Prostate gland (tissue), 2 donors: ENCODE measurements at places on chromosomes 6 and 20. TPM values are rescaled to one million over a fixed set of nuclear protein-coding genes. Genes with fewer than 3 reads are reported as not detected.

DNA sequence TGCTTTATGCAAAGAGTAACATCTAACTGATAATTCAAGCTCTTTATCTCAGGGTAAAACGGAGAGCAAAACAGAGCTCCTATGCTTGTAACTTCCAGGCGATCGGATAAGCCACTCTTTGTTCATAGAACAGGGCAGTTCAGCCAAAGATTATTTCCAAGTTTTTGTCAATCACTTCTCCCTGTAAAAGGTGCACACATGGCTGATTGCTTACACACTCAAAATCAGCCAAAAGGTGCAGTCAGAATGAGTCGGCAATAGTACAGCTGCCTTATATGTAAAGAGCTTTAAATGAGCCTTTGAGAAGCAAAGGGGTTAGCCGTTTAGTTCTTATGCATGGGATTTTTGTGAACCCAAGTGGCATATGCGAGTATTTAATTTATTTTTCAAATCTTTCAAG is 449.6 kb upstream of the POU3F2 start:
- no peaks in the 10 kb centered on the region for H3K27me3 ChIP-seq
- H3K27ac ChIP-seq, result no peak overlapping the region
- H3K4me1 ChIP-seq, result no peaks in the 10 kb centered on the region
- H3K4me3 ChIP-seq, result no peak overlapping the region
- no peak for DNase-seq

DNA sequence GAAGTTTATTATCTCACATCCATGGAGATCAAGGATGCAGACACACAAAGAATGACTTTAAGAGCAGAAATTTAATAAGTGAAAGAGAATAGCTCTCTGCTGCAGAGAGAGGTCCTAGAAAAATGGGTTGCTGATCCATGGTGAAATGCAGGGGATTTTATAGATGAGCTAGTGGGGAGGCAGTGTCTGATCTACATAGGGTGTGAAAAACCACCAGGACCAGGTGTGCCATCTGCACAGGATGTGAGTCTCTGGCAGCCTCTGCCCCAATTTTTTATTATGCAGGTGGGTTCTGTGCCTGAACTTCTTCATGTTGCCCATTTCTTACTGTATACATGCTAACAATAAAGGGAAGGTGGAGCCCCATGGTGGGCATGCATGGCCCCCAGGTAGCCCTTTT is 19.9 kb upstream of the NANP start:
- no peaks in the 10 kb centered on the region for H3K27me3 ChIP-seq
- H3K4me1 ChIP-seq, result no peaks in the 10 kb centered on the region
- no peaks in the 10 kb centered on the region for H3K36me3 ChIP-seq
- no peak overlapping the region for H3K4me3 ChIP-seq
- no peak overlapping the region for H3K27ac ChIP-seq

- H3K27me3 ChIP-seq, result no peaks in the 10 kb centered on the region
- no peak overlapping the region for H3K27ac ChIP-seq
- no peaks in the 10 kb centered on the region for H3K4me1 ChIP-seq
- DNase-seq, result no peak
- no peak overlapping the region for H3K4me3 ChIP-seq
Measured at GRCh38 chr20:24303393-24304170, 165.8 kb upstream of the SYNDIG1 start.

GRCh38 chr6:36715469-36715868 is 17.8 kb downstream of the RAB44 start:
- H3K27ac ChIP-seq, result no peak overlapping the region
- H3K4me1 ChIP-seq, result no peaks in the 10 kb centered on the region
- DNase-seq, result no peak
- no peaks in the 10 kb centered on the region for H3K27me3 ChIP-seq
- H3K4me3 ChIP-seq, result no peak overlapping the region

DNA sequence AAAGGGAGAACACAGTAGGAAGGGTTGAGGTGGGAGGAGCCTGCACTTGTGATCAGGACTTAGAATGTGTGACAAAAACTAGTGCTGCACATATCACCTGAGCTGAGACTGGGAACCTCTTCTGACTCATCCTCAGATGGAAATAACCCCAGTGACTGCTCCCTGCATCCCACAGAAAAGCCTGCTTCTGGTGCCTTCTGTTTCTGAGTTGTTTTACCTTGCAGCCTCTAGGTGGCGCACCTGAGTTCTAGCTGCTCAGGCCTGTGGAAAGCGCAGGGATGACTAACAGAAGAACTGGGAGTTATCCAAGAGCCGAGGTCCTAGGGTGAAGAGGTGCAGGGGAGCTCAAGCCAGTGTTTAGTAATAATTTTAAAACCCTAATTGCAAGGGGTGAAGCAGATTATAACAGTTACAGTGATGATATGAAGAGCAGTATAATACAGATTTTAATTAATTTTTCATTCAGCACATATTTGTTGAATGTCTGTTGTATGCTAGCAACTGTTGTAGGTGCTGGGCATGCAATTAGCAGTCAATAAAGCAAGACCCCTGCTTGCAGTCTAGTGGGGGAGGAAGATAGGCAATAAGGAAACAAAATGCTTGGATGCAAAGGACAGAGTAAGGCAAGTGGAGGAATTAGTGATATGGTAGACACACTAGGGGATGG is 302.5 kb downstream of the DHX35 start:
- peak; percentile 16 for DNase-seq
- no peak overlapping the region for H3K4me3 ChIP-seq
- no peaks in the 10 kb centered on the region for H3K27me3 ChIP-seq
- peaks cover under 1% of the 10 kb centered on the region for H3K4me1 ChIP-seq
- H3K36me3 ChIP-seq, result no peaks in the 10 kb centered on the region

DNA sequence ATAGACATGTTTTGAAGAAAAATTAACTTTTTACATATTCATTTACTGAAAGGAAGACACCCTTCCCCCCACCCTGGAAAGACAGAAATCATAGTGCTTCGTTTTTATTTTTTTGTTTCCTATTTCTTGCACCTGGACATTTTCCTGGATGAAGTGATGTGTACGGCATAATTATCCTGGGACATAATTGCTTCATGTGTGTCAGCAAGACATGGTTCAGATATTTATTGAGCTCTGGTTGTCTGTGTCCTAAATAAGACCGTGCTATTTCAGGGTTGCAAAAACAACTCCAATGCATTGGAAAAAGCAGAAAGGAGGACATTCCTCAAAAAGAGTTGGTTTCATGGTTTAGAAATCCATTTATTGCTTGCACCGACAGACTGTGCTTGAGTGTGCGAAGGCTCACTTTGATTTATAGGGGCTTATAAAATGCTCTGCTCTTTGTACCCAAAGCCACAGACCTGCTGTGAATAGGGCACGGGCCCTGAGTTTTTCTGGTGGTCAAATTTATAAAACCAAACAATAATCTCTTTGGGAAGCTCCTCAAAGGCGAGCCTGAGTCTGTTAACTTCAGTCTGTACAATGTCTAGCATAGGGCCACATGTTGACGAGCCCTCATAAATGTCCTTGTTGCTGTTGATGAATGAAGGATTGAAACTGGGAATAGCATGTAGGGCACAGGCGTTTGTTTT is 179.5 kb downstream of the SOX4 start:
- H3K36me3 ChIP-seq, result no peaks in the 10 kb centered on the region
- H3K27ac ChIP-seq, result no peak overlapping the region
- H3K27me3 ChIP-seq, result no peaks in the 10 kb centered on the region

GRCh38 chr6:90072501-90072900 is 178.2 kb downstream of the GJA10 start:
- no peak overlapping the region for H3K4me3 ChIP-seq
- no peaks in the 10 kb centered on the region for H3K4me1 ChIP-seq
- no peaks in the 10 kb centered on the region for H3K36me3 ChIP-seq
- no peak overlapping the region for H3K27ac ChIP-seq
- no peaks in the 10 kb centered on the region for H3K27me3 ChIP-seq
- DNase-seq, result no peak

DNA sequence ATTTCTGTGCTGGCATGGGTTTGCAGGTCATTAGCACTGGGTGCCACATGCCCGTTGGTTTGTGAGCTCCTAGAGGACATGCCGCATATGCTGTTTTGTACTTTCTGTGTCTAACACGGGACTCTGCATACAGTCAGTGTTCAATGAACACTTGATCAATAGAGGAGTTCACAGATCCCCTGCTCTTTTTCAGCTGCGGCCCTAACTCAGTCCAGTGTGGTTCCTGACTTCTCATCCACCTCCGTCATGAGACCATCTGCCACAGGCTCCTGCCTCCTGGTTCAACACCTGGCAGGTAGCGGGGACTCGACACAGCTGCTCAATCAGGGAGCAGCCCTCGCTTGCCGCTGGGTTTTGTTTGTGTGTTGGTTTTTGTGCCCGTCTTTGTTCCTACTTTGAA is 13.8 kb upstream of the BMP7 start:
- H3K4me3 ChIP-seq, result no peak overlapping the region
- no peak overlapping the region for H3K27ac ChIP-seq
- no peaks in the 10 kb centered on the region for H3K36me3 ChIP-seq
- H3K27me3 ChIP-seq, result no peaks in the 10 kb centered on the region
- H3K4me1 ChIP-seq, result no peaks in the 10 kb centered on the region

GRCh38 chr6:16523606-16524379 is 237.5 kb downstream of the ATXN1 start:
- no peak overlapping the region for H3K27ac ChIP-seq
- H3K4me1 ChIP-seq, result no peaks in the 10 kb centered on the region
- H3K36me3 ChIP-seq, result no peaks in the 10 kb centered on the region
- H3K27me3 ChIP-seq, result no peaks in the 10 kb centered on the region
- no peak overlapping the region for H3K4me3 ChIP-seq
- DNase-seq, result no peak

- H3K4me1 ChIP-seq, result no peaks in the 10 kb centered on the region
- no peaks in the 10 kb centered on the region for H3K27me3 ChIP-seq
- no peak for DNase-seq
- H3K36me3 ChIP-seq, result no peaks in the 10 kb centered on the region
- no peak overlapping the region for H3K27ac ChIP-seq
Measured at GRCh38 chr6:31438222-31438621, 34.8 kb downstream of the MICA start.

TINAG gene
- total RNA-seq, result not detected

GNMT gene
- total RNA-seq, result 14.7 TPM

LHFPL5 gene
- not detected for total RNA-seq
